Suppressor macrophage treated with lipopolysaccharide for 1 hour (primary cell): ENCODE measurements at places on chromosomes 3 and 15.

DNA sequence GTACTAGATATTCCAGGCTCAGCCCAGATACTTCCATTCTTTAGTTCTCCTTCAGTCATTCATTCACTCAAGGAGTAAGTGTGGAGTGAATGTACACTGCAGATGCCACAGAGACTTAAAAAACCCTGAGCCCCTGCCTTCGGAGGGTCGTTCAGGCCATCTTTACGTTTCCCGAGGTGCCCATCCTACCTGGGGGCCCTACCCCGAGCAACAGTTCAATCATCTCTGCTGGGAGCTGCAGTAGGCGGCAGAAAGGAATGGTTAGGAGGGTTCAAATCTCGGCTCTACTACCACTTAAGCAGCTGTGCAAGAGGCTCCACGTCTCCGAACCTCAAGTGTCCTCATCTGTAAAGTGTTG is 613 bp downstream of the SEC13 start:
- DNase-seq: no peak

DNA sequence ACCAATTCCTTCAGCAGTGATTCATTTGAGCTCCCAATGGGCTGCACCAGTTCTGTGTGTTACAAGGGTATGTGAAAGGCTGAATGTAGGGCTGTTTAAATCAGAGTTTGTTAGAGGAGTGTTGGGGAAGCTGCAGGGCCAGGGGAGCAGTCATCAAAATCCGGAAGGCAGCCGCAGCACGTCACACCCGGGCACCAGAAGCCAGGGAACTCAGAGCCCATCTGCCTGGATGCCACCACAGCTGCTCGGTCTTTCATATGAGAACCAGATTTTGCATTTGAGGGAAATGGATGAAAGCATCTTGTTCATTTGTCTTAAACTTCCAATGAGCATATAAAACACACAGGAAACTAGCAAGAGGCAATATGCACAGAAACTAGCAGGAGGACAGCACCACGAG is 24.2 kb upstream of the NEO1 start:
- DNase-seq: no peak

GRCh38 chr3:151356794-151357462 is 27.6 kb upstream of the P2RY13 start:
- DNase-seq: peak; percentile 25

DNA sequence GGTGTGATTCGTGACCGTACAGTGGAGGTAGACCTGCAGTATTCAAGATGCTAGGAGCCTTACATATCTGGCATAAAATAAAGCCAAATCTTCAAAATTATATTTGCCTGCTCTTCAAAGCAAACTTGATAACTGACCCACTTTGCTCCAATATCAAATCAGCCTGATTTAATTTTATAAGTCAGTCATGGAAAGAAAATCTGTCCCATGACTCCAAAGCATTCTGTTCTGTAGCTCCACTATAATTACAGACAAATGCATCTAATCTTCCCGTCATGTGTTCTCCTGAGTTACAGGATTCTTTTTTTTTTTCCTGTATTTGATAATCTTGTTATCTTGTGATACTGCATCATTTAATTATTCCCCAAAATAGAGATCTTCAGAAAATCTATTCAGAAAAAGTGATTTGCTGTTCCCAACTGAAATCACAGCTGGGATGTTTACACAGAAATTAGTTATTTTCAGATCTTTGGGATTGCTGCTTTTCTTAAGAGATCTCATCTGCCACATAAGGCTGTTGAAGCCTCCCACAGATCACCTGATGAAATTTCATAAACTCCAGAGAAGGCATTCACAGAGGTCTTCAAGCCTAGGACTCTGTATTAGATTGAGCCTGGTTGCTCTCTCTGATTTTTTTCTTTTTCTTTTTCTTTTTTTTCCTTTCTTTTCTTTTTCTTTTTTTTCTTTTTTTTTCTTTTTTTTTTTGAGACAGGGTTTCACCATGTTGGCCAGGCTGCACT is 27.2 kb downstream of the TIMP4 start:
- DNase-seq: no peak

- no peak for DNase-seq
Observed at GRCh38 chr3:54042259-54042823, 80.0 kb upstream of the CACNA2D3 start.

- DNase-seq: peak; percentile 40
Observed at GRCh38 chr15:40282869-40283614, at the start of gene ANKRD63. ANKRD63 (minus strand) TSS chr15:40283064; CDS start chr15:40282586, 478 bp downstream.

GRCh38 chr3:105422645-105423044 is 55.9 kb downstream of the ALCAM start:
- DNase-seq: no peak

- DNase-seq: no peak
Observed at GRCh38 chr15:39331584-39331983, 249.3 kb upstream of the THBS1 start.

- peak; percentile 93 for DNase-seq
Observed at GRCh38 chr3:184320104-184320445, 5.7 kb downstream of the EIF4G1 start.

DNA sequence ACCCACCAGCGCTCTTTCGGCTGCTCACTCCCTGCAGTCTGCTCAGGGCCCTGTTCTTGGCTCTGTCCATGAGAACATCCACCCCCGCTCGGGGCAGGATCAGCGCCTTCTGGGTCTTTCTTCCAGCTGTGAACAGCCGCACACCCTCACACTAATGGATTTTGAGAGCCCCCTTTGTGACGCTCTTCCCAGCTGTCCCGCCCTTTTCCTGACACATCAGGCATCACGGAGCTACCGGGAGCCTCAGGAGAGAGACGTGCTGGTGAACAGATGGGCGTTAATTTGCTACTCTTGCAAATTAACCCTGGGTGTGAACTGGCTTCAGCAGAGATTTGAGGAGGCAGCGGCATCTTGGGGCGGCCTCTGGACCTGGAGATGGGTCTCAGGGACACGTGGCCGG is 113.0 kb downstream of the TMEM266 start:
- DNase-seq: no peak

- DNase-seq: peak; percentile 93
Observed at GRCh38 chr3:107943786-107944523, 146.9 kb downstream of the CD47 start.

DNA sequence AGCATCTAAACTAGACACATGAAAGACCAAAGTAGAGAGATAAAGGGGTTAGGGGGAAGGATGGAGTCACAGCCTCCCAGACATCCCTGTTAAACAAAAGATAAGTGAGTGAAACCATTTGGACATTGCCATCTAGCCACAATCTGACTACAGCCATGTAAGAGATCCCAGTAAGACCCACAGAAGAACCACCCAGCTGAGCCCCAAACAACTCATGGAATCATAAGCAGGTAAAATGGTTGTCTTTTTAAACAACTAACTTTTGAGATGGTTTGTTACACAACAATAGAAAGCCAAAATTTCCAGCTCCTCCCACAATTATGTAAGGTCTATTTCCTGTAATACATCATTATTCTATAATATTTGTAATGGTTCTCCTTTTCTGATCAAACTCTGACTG is 437.5 kb downstream of the IGSF11 start:
- DNase-seq: no peak

DNA sequence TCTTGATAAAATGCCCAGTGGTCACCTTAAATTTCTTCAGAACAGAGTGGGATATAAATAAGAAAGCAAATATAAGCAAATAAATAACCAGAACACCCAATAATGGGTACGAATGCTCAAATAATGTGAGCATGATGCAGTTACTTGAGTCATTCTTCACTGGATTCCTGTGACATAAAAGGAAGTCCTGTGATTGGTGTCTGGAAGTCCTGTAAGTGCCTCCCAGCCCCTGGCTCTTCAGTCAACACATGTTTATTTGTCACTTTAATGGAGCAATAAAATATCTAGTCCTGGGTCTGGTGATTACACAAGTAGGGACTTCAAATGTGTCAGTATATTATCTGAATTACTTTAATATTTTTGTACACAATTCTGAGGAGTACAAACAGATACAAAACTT is 30.4 kb downstream of the TMEM212 start:
- peak; percentile 86 for DNase-seq

- DNase-seq: no peak
Observed at GRCh38 chr3:57928511-57928910, 79.7 kb upstream of the FLNB start.

GRCh38 chr15:82875411-82876003 is 66.1 kb downstream of the WHAMM start:
- DNase-seq: no peak

DNA sequence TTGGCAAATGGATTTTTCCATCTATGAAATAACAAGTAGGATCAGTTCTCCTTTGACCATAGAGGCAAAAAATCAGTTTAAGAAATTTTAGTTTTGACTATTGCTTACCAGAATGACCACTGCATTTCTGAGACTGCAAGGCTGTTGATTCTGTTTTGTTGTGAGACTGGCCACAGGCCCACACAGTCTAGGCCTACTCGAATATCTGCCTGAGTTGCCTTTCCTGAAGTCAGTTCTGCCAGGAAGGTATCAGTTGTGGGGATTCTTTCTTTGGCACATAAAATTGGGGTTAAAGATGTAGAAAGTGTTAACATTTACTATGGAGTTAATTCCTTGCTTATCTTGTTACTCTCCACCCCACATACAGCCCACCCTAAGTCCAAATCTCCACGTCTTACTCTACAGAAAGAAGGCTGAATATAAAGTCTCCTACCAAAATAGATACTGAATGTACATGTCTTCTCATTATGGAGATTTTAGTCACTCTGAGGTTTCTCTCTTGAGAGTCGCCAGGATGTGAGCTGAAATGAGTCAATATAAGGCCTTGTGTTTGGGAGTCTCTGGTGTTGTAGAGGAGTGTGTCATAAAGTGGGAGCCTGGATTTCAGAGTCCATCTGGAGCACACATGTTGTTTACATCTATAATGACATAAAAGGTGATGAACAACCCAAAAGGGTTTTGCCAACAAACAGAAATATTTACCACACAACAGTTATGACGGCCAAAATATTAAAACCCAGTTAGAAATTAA is 45.0 kb upstream of the WWTR1 start:
- no peak for DNase-seq

DNA sequence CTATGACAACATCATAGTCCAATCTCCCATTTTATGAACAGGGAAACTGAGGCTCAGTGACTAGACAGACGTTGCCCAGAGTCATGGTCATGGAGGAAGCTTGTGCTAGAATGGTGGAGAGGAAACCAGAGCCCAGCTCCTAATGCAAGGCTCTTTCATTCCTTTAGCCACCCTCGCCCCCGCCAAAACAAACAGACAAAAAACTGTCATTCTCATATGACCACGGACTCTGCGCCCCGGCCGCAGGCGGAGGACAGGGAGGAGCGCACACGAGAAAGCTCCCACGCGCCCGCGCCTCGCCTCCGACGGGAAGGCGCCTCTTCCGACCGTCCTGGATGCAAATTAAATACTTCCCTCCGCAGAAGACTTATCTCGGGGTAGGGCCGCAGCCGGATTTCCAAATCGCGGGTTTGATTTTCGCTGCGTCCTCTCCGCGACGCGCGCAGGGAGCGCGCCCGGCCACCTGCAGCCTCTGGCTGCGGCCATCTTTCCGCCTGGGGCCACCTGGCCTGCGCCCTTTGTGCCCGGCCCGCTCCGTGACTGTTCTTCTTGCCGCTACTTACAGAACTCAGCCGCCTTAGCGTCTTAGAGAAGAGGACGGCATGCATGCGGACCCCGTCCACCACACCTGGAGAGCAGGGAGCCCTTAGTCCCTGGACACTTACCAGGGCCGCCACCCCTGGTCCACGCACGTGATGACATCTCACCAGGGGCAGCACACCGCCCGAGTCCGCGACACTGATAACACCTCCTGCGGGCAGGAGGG is 670 bp upstream of the ATP13A3 start:
- DNase-seq: peak; percentile 98

DNA sequence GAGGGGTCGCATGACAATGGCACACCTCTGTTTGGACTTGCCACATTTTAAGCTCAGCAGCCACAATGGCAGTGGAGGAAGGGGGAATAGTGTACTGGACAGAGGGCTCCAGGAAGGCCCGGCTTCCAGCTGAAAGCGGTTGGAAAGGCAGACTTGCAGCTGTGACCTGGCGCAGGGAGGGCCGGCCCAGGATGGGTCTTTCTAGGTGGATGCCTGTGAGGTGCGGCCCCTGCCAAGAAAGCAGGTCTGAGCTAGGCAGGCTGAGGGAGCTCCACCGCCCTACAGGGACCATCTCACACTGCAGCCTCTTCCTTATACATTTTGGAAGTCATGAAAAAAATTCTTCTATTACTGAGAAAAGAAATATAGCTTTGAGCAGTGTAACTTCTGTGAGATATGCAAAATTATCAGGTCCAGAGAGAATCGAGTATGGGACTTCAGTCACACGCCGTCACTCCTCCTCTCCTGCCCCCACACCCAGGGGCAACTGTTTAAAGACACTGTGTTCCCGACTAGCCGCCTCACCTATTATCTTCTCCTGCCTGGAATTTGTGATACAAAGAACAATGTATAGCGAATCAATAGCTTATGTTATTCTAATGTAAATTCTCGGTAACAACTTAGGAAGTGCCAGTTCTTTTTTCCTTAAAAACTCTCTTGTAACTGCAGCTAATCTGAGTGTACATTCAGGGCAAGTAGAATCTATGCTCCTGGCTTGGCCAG is 331.0 kb downstream of the OCA2 start:
- no peak for DNase-seq

- no peak for DNase-seq
Observed at GRCh38 chr15:89674526-89674925, 4.6 kb downstream of the PLIN1 start.

DNA sequence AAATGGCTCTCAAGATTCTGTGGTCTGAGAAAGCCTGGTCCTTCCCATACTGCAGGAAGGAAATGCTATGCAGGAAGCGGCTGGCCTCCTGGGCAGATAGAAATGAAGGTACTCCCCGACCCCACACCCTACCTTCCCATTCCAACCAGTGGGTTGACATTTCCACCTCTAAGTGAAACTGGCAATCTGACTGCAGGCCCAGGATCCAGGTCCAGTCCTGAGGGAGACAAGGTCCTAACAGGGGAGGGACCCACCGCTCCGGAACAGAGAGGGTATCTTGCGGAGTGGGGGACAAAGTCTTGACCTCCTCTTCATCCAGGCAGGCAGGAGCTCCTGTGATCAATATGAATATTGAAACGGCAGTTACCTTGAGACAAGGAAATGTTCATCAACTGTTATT is 6.6 kb upstream of the LOXL1 start:
- DNase-seq: no peak

- no peak for DNase-seq
Observed at GRCh38 chr3:150210461-150211110, 197.5 kb upstream of the TSC22D2 start.

- DNase-seq: peak; percentile 40
Observed at GRCh38 chr3:151556596-151556995, 95.7 kb upstream of the IGSF10 start.
